Osteocyte (in vitro differentiated cells): ENCODE measurements at places on chromosomes 4 and X.

DNA sequence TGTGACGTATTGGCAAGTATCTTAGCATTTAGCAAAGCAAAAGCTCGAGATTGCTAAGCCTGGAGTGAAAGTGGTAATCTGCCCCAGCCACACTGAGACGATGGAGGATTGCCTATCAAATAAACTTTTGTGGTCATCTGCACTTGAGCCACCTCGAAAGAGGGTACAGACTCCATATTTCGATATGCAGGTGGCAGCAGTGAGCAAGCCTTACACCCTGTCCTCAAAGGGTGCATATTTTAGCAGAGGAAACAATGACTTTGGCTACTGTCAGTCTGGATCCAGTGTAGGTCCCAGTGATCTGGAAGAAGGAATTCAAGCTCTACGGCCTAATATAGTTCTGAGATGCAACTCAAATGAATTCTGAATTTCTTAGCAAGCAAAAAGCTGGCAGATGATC, 153.9 kb downstream of the ATG4A start:
- no peak for DNase-seq

DNA sequence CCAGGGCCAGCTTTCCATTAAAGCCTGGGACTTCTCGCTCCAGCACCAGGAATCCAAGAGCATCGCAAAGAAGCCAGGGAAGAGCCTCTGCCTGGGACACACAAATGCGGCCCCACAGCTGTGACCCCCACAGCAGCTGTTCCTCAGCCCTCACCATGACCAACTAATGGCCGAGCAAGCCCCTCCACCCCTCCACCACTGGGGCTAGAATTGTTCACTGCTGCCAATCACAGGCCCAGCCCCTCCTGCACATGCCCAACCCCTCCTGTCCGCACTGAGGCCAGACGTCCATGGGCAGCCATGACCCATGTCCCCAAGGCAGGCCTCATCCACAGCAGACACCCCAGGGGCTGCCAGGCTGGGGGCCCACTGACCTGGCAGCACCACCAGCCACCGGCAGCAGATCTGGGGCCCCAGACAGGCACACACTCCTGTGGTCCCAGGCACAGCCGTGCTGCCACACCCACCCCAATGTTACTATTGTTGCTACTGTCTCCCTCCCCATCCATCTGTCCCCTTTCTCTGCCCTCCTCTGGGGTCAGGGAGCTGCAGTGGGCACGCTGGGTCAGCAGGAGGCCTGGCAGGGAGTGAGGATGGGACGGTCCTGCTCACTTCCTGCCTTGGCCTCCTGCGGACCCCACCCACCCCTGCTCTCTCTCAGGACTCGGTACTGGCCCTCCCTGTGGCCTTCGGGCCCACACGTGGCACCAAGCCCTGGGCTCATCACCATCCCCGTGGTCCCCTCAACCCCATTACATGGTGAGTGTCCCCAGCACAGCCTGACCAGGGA, 56.0 kb downstream of the ZFYVE28 start:
- DNase-seq = no peak

- no peak for DNase-seq
These were observed 6.4 kb upstream of the BGN start for GRCh38 chrX:153488231-153488914.

- DNase-seq = no peak
These were observed 23.9 kb downstream of the FBXO8 start for GRCh38 chr4:174259580-174259979.

DNA sequence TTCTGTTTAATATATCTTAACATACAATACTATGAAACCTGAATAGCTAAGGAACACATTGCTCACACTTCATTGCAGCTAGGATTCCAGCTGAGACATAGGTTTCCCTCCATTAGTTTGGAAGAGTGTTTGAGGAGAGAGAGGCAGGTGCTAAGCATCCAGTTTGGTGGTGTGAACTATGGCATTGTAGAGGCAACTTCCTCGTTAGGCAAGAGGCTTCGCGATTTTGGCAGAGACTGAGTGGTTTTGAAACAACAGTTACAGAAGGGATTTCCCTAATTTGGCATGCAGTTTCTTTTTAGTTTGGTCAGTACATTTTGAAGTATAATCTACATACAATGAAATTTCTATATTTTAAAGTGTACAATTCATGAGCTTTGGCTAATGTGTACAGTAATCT, 117.1 kb upstream of the BMP3 start:
- no peak for DNase-seq

DNA sequence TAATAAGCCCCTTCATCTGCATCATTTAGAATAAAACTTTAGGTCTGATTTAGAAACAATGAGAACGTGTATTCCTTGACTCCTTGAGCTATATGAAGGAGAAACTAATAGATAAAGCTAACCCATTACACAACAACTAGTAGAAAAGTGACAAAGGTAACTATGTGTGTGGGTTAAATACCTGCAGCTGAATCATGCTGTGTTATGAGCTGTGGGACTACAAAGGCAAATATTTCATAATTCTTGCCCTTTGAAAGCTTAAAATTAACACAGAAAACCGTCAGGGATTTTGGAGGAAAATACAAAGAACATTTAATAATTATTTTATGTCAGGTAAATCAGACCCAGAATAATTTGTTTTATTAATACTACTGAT, 898 bp upstream of the NDP start:
- no peak for DNase-seq

- no peak for DNase-seq
These were observed 12.8 kb downstream of the SCARB2 start for GRCh38 chr4:76200771-76201231.

GRCh38 chrX:129723511-129723910, 15.3 kb upstream of the XPNPEP2 start:
- no peak for DNase-seq

- DNase-seq = no peak
These were observed 33.4 kb upstream of the RBM47 start for GRCh38 chr4:40662962-40663604.

DNA sequence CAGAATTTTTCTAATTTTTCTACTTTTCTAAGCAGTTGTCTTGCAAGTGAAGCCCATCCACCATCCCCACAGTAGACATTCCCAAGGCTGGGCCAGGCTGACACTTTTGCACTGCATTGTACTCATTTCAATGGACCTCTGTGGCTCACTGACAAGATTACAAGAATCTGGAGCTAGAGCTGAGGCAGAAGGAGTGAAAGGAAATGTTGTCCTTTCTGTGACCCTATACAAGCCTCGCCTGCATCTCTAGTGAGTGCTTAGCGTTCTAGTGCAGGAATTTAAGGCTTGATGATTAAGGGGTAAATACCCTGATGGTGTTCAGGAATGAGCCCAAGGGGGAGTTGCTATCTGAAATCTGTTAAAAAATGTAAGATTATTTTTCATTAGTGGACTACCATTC, 6.3 kb downstream of the MAGED1 start:
- no peak for DNase-seq

- DNase-seq = no peak
These were observed 4.7 kb upstream of the NKX6-1 start for GRCh38 chr4:84503495-84504437.

DNA sequence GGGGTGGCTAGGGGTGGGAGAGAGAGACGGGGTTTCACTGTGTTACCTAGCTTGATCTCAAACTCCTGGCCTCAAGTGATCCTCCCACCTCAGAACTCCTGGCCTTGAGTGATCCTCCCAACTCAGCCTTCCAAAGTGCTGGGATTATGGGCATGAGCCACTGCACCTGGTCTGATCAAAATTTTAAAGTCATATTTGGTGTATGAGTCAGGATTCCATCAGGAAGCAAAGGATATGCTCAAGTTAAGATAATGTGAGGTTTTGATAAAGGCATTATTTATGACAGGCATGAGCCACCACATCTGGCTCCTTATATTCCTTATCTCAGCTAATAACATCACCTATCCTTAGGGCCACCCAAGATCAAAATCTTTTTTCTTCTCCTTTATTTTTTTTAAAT, 182.0 kb downstream of the SLC4A4 start:
- no peak for DNase-seq

DNA sequence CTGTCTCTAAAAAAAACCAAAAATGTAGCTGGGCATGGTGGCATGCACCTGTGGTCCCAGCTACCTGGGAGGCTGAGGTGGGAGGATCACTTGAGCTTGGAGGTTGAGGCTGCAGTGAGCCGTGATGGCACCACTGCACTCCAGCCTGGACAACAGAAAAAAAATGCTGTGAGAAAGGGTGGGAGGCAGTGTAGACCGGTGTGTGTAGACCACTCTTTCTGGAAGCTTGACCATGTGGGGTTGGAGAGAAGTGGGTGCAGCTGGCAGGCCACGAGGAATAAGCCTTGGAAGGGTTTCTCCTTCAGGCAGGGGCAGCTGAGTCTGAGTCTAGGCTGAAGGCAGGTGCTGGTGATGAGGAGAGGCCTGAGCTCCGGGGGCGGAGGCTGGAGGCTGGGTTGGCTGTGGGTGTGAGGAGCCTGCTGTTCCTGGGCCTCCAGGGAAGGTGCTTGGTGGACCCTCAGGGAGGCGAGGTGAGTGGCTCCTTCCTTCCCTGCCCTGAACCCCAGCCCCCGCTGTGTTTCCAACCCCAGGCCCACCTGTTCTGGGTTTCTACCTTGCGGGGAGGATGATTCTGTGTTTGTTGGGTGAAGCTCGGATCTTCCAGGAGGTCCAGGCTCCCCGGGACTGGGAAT, 9.3 kb upstream of the TBC1D14 start:
- no peak for DNase-seq

GRCh38 chrX:46918434-46918833, 6.2 kb downstream of the JADE3 start:
- no peak for DNase-seq

GRCh38 chr4:89269121-89269666, 38.4 kb downstream of the GPRIN3 start:
- DNase-seq = no peak

- DNase-seq = no peak
These were observed 47.0 kb downstream of the BEND2 start for GRCh38 chrX:18173494-18174180.

DNA sequence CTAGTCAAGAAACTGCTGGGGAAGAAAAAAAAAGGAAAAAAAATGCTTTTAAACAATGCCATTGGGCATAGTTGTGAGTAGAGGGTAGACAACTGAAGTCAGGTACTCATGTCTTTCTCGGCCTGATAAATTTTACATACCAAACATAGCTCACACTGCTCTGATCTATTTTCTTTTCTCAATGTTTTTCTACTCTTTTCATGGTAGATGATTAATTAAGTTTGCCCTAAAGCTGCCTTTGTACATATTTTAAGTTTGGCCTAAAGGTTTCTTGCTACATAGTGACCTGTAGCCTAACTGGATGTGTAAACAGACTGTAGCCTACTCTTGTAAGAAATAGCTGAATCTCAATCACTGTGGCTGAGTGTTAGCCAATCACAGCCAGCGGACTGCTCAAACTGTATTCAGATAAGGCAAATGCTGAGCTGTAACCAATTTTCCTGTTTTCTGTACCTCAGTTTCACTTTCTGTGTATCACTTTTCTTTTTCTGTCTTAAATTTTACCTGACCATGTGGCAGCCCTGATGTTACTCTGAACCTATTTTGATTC, 121.0 kb downstream of the PCDH10 start:
- no peak for DNase-seq

DNA sequence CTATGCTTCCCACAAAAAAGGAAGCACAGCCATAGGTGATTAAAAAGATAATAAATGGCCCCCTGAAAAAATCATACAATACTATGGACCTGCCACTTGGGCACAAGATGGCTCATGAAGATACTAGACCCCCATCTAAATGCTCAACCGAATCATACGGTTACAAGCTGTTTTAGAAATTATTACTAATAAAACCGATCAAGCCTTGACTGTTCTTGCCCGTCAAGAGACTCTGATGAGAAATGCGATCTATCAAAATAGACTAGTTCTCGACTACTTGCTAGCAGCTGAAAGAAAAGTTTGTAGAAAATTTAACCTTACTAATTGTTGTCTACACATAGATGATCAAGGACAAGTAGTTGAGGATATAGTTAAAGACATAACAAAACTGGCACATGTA, 40.1 kb upstream of the UGT2B7 start:
- DNase-seq = no peak

GRCh38 chrX:54171527-54172250, 11.4 kb downstream of the FAM120C start:
- no peak for DNase-seq

- DNase-seq = no peak
These were observed 26.7 kb upstream of the BMP2K start for GRCh38 chr4:78749258-78749971.
